ENCODE measurements at places on chromosomes 11 and 22.

GRCh38 chr11:2593393-2593950 is 106.3 kb downstream of the KCNQ1OT1 start:
- DNase-seq, result no peak

DNA sequence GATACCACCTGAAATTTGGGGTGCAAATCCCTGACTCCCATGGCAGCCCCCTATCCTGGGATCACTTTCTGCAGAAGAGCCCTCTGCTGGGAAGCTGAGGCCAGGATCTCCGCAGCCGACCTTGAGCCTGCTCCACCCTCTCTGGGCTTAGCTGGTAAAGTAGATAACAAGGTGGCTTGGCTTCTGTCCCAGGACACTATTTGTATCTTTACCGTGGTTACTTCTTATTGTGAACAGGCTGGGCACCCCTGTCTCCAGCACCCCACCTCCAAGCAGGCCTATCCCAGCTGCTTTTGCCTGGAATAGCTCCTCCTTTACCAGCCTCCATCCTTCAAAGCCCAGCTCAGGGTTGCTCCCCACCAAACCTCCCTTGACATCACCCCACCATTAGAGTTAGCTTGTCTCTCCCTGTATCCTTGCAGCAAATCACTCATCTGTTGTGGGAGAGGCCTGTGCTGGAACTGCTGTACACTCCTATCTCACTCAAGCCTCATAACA is 35.2 kb upstream of the P2RY2 start:
- DNase-seq, result no peak

DNA sequence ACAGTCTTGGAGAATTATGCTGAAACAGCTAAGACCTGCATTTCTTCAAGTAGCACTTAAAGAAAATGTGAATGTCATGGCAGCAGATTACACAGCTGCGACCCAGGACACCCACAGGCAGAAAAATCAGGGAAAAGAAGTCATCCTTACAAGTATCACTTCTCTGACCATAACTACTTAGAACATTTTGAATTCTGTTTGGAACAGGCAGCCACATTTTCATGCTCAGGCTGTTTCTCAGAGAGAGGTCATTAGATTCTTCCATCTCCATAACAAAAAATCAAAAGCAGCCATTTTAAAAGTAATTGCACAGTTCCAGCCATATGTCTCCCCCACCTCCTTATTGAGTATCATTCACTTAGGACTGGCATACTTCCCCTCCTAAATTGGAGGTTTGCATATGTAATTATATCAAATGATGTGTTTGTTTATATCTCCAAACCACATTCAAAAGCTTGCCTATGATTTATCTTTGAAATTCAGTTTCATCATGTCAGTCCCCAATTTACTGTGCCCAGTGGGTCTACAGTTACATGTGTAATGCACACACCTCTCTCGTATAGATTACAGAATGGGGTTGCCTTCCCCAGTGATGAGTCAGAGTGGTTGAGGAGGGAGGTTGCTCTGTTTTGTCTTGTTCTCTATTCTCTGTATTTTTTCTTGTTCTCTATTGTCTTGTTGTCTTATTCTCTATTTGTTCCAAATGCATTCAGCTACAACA is 276.5 kb upstream of the MTNR1B start:
- no peak for DNase-seq

DNA sequence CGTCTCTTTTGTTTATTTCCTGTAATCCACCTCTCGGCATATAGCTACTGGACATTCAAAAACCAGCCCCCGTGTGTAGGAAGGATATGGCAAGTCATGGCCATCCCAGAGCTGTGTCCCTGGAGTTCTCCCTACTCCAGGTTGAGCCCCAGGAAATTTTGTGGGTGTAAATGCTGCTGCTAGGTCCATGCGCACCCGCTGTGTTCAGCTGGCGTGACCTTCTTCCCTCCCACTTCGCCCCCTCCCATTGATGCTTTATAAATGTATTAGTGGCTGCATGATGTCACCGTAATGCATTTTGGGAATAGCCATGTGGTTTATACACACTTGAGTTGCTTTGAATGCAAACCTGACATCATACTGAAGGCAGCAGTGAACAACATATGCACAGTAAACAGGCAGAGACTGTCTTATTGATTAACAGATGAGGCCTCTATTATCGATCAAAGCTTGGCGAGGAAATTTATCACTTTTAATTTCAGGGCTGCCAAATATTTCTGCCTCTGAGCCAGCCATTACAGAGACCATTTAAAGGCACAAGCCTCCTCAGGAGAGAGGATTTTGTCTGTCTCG is 113.6 kb upstream of the NNMT start:
- DNase-seq, result no peak

- no peak for DNase-seq
Observed at GRCh38 chr11:57905439-57905838, 118.2 kb upstream of the OR9Q1 start.

DNA sequence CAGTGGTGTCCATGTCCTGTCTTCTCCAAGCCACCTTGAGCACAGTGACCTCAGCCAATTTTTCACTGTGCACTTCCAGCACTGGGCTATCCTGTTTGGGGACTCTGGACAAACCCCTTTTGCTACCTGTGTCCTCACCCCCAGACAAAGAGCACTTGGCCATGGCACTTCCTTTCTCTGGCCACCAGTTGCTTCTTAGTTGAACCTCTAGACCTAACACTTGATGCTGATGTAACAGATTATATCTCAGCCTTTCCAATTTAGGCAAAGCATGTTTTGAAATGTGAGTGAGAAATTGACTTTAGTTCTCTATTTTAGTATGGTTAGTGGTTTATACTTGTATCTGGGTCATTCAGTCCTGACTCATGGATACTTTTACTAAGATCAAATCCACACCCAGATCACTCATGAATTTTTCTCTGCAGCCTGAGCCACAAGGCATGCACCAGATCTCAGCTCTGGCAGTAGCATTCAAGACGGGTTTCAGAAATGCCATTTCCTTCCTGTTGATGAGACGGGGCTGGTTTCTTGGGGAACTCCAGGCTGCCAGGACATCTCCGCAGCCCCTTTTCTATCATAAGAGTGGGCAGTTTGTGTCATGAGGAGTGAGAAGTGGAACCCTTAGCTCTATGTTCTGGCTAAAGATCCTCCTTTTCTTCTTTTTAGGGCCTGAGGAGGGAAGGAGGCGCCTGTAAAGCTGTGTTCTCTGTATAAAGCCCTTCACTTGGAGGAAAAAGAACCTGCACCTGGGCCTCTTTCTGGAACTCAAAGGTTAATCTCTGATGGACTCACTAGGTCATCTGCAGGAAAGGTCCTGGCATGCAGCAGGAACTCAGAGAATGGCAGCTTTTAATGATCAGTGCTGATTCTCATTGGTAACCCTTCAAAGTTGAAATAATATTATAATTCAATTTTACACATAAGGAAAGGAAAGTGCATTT is 185.6 kb upstream of the TENM4 start:
- no peak for DNase-seq

GRCh38 chr11:130437848-130438247 is 9.4 kb upstream of the ADAMTS8 start:
- DNase-seq, result no peak

- no peak for DNase-seq
Observed at GRCh38 chr11:108025387-108026080, 16.8 kb downstream of the CUL5 start.

- no peak for DNase-seq
Observed at GRCh38 chr11:71388637-71389235, 59.5 kb downstream of the DHCR7 start.

DNA sequence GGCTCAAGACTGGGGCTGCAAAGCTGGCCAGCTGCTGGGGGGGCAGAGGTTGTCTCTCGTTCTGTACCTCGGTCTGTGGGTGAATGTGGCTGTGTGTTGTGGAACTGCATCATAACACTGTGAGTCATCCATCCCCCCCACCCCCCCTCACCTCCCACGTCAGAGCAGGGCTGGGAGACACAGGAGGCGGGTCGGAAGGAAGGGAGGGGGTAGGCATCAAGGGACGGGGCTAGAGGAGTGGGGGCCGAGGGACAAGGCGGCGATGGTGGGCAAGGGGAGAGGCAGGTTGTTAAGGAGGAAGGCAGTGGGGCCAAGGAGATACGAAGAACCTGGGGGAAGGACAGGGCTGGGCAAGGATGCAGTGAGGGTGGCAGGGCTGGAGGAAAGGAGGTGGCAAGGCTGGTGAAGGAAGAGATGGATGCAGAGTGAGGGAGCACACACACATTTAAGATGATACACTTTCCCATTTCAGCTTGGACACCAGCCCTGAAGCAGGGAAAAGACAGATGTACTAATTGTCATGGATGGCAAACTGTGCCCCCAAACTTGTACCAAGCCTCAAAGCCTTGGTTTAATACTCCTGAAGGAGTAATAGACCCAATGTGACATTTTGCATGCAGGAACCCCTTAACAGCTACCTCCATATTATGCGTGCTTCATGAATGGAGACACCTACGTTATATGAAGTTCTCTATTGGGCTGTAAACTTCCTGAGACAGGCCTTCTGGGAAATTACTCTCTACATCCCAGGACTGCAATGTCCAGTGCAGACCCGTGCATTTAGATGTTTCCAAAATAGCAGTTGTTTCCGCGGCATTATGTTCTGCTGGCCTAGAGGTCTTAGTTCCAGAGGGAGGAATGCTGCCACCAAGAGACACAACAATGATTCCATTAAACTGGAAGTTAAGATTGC is at the start of gene YPEL4:
TSS of gene YPEL4 (minus strand) at position 87 of the 913 bp plus-strand sequence. CDS start 2,805 bp downstream, outside the sequence.
- no peak for DNase-seq

DNA sequence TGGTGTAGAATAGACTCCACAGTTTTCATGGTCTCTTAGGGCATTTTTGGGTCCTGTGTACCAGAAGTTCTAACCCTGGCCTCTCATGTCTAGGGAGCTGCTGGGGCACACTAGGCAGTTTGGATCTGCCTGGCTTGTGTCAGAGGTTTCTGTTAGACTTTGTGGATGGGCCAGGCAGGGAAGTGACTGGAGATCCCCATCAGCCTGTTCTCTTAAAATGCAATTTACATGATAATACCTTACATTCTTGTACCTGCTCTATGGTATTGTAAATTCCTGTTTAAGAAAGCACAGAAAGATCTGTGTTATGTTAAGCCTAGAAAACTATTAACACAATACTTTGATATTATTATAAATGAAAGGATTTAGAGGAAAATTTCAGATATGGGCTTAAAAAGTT is 104.0 kb downstream of the ARHGAP42 start:
- DNase-seq, result no peak

DNA sequence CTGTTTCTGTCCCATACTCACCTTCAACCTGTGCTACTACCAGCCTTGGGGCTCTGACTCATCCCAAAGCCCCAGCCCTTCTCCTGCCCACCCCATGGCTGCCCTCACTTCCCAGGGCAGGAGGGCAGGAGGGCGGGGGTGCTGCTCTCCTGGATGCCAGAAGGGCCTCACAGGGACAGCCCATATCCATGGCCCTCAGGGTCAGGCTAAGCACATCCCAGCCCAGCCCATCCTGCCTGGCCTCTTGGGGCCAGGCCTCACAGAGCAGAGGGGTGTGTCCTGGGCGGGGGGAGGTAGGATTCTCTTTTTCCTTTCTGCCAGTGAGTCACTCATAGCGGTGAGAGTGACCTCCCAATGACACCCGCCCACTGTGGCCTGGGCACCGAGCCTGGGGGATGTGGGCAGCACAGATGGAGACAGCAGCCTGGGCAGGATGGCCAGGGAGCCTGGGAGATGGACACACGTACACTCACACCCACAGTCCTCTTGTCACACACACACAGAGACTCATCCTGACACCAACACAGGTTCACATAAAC is 2.4 kb downstream of the LTBP3 start:
- no peak for DNase-seq

DNA sequence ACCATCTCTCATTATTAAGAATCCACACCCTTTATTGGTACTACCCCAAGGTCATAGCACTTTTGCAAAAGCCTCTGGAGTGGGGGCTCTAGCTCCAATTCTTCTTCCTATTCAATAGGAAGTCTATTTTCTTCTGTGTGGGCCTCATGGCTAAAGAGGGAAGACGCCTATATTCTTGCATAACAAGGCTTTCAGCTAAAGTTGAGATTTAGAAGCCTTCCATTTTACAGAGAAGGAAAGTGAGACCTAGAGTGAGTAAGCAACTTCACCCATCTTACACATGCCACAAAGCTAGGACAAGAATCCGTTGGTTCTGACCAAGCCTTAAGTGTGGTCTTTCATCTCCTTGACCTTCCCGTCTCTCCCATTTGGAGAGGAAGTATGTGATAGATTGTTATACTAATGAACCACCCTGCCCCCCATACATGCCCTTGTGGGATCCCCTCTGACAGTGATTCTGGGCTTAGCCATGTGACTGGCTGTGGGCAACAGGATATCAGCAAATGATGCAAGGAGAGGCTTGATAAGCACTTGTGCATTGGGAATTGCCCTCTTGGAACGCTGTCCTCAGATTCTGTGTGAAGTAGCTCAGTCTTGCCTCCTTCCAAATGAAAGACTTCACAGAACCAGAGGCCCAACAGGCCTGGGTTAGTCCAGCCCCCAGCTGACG is 12.3 kb downstream of the BACE1 start:
- no peak for DNase-seq

DNA sequence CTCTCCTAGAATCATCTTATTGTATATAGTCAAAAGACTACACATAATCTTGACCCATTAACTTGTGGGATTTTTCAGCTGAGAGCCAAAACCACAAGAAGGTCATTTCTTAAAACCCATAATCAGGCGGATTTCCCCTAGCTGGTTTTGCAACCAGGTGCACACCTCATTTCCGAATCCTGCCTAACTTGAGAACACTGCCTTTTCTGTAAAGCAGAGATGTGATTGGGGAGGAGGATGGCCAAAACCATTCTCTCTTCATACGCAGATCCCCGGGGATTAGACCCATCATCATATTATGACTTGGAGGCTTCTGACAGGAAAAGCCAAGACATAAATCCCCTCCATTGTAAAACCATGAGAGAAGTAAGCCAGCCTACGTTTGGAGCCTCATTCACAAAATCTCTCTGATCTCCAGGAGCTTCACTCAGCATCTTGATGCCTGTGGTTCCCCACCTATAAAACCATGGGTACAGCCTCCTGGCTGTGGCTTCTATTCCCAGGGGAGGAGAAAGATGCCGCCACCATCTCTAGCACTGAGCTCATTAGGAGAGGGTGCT is 191.3 kb downstream of the KIF18A start:
- no peak for DNase-seq

DNA sequence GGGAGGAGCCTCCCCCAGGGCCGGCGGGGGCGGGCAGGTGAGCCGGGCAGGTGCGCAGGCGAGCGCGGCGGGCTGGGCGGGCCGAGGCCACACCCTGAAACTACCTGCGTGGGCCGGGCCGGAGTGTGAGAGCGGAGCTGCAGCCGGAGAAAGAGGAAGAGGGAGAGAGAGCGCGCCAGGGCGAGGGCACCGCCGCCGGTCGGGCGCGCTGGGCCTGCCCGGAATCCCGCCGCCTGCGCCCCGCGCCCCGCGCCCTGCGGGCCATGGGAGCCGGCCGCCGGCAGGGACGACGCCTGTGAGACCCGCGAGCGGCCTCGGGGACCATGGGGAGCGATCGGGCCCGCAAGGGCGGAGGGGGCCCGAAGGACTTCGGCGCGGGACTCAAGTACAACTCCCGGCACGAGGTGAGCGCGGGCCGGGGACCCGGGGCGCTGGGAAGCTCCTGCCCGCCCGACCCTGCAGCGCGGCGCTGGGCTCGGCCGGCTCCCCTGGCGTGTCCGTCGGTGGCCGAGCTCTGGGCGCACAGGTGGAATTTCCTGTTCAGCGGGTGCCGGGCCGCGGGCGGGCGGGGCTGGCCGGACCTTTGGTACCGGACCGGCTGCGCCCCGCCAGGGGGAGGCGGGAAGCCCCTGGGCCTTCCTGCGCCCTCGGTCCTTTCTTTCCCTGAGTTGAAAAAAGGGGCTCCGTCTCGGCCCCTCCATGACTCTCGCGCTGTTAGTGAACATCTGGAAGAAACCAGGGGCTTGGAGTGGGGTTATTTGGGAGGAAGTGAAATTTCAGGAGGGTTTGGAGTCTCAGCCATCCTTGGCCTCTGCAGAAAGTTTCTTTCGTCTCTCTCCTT is at the start of gene ST14:
TSS of gene ST14 (plus strand) at position 126 of the 841 bp plus-strand sequence. CDS start at position 324, 198 bp downstream.
- DNase-seq, result no peak

- DNase-seq, result no peak
Observed at GRCh38 chr11:95706974-95707387, 82.6 kb downstream of the FAM76B start.

Data from LNCaP clone FGC (cell line).